Stomach (tissue), 19 donors: ENCODE measurements at places on chromosomes 3 and 15. TPM values are rescaled to one million over a fixed set of nuclear protein-coding genes. Genes with fewer than 3 reads are reported as not detected.

Gene IMPG2
- 0.43 TPM for total RNA-seq

Gene GOLGA8Q
- 1.8 TPM for total RNA-seq

Gene MYO1E
- 33.5 TPM for total RNA-seq

Gene LRRC31
- 1.8 TPM for total RNA-seq

Gene STAB1
- total RNA-seq, result 213 TPM

Gene GRK7
- total RNA-seq, result not detected

Gene C3orf20
- not detected for total RNA-seq

Gene PKM
- total RNA-seq, result 251 TPM

Gene TRIM42
- not detected for total RNA-seq

Gene RASL12
- total RNA-seq, result 0.58 TPM

Gene CGNL1
- total RNA-seq, result 0.29 TPM

Gene FANCD2OS
- not detected for total RNA-seq

Gene APOD
- 228 TPM for total RNA-seq

Gene CYP11A1
- not detected for total RNA-seq

Gene ALPK3
- 8.1 TPM for total RNA-seq

Gene HIGD2B
- not detected for total RNA-seq

Gene LARP6
- total RNA-seq, result 127 TPM

Gene RRP9
- total RNA-seq, result 11.7 TPM

Gene ADAMTS17
- total RNA-seq, result 6.2 TPM
